ENCODE measurements at places on chromosomes 2 and 18.

- DNase-seq = peak; percentile 10
Observed at GRCh38 chr2:84458551-84459017, 496 bp downstream of the SUCLG1 start.

GRCh38 chr18:34495506-34495905 is 214.6 kb upstream of the DTNA start:
- DNase-seq = no peak

GRCh38 chr2:176167398-176167797 is 10.3 kb downstream of the HOXD3 start:
- DNase-seq = no peak

DNA sequence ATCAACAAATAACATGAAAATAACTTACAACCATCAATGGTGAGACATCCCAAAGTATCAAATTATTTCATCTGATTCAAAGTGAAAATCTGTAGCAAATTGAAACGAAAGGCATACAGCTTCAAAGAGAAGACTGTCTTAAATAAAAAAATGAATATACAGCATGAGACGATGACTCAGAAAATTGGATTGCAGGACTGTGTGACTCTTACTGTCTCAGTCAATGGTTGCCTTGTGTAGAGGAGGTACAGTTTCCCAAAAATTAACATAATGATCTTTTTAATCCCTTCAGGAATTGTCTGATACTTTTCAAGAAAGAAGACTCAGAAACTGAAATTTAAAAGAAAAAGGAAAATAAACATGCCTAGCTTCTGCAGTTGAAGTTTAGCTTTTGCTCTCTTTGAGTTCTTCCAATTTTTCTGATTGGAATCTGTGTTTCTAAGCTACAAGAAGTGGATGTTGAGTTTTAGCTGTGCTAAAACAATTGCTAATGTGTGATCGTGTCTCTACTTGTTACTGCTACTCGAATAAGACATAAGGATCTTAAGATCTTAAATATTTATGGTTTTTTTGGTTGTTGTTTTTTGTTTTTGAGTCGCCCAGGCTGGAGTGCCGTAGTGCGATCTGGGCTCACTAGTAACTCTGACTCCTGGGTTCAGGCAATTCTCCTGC is 41.1 kb upstream of the EPB41L3 start:
- DNase-seq = no peak

- DNase-seq = no peak
Observed at GRCh38 chr2:61887717-61888266, 664 bp downstream of the CCT4 start.

- DNase-seq = no peak
Observed at GRCh38 chr2:9735335-9735734, 104.5 kb upstream of the YWHAQ start.

- no peak for DNase-seq
Observed at GRCh38 chr2:39069890-39070465, 50.9 kb downstream of the SOS1 start.

DNA sequence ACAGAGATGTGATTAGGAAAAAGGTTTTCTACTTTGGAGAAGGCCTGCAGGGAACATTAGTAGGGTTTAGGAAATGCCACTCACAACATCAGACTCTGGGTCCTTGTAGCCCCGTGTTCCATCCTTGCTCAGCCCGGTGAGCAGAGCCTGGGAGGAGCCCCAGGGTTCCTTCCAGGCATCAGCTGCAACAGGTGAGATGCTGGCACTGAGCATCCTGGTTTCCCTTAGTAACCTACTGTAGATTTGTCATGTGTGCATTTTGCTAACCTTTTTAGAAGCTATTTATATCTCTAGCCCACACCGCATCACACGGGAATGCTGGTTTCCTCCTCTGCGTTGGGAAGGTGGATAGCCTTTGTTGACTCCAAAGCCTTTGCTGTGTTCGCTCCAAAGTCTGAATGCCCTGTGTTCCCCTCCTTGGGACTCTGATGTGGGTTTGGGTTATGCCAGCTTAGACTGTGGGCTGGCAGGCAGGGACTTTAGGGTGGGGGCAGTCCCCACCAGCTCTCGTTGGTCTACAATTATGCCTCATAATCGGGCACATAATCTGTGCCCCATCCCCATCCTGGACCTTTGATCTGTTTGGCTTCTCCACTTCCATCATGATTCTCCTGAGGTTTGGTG is 69.3 kb downstream of the TMEM247 start:
- DNase-seq = no peak

GRCh38 chr2:159300586-159300985 is 14.1 kb upstream of the WDSUB1 start:
- DNase-seq = no peak

DNA sequence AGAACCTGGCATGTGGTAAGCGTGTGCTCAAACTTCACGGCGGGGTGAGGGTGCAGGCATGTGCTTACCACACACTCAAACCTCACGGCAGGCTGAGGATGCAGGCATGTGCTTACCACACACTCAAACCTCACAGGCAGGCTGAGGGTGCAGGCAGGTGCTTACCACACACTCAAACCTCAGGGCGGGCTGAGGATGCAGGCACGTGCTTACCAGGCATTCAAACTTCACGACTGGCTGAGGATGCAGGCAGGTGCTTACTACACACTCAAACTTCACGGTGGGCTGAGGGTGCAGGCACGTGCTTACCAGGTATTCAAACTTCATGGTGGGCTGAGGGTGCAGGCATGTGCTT is 105.0 kb upstream of the ALKAL2 start:
- DNase-seq = no peak

DNA sequence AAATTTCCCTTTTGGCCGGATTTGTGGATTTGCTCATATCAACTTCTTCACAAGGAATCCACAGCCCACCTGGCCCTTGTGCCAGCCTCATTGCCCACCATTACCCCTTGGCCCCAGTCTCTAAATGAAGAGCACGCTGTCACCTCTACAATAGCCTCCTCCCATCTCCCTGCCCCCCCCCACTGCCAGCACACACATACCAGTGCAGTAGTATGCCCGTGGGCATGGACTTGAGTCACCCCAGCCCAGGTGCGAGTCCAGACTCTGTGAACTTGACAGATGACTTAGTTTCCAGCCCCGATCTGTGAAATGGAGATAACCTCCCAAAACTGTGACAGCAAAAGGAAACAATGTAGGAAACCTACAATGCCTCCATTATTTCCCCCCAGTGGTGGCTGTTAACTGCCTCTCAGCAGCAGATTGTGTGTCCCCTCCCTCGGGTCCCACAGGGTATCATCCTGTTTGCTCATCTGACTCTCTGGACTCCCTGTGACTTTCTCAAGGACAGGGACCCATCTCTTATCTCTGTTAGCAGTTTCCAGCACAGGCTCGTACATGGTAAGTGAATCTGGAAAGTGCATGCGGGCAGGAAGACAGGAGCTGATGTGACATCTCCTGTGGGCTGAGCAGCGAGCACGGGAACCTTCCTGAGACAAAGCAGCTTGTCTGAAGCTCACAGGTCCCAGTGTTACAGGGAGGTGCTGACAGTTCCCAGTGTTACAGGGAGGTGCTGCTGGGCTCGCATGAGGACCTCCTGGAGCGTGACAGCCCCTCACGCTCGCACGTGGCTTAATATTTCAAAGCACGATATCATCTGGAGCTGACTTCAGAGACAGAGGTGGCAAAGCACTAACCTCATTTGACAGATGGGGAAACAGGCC is 4.2 kb upstream of the TMEM185B start:
- peak; percentile 25 for DNase-seq

DNA sequence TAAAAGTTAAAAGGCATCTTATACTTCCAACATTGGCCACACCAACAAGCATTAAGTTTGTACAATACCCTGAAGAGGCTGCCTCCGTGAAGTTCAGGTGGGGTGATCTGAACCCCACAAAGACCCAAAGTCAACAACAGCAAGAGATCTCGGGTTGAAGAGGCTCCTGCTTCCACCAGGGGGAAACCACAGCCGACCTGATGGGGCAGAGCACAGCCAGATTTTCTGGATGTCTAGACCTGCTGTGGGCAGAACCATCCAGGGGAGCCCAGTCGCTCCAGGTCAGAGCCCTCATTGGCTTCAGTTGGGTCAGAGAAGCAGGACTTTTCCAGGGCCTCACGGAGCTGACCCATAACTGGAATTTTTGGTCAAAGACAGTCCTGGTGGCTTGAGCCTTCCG is 66.5 kb upstream of the ACKR3 start:
- DNase-seq = no peak

DNA sequence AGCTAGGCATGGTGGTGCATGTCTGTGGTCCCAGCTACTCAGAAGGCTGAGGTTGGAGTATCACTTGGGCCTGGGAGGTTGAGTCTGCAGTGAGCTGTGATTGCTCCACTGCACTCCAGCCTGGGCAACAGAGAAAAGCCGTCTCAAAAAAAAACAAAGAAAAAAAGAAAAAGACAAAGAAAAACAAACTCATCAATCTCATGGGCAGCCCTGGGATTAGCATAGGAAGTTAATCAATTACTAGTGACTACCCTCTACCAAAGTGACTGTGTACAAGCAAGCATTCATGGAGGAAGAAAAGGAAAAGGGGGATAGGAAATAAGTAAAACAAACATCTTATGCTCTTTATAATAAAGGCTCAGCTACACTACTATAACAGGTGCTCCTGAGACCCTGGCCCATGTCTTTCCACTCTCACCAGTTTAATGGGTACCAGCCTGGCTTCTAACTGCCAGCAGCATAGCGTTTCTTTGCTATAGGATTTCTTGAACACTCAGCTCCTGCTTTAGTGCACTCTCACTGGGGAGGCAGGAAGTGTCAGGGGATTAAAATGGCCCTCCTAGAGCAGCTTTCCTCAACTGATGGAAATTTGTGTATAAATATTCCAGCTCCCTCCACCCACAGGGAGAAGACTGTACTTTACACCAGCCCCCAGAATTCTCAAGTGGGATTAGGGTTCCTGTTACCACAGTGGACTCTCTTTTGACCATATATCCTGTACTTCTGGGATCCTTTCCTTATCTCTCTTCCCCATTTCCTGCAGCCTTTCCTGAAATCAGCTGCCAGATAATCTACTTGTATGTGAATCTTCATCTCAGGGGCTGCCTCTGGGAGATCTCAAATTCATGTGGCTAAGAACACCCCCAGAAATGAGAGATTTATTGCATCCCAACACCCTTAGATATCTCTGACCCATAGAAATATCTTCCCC is 91.3 kb upstream of the GLS start:
- no peak for DNase-seq
